ENCODE measurements at places on chromosomes 13 and 19.

DNA sequence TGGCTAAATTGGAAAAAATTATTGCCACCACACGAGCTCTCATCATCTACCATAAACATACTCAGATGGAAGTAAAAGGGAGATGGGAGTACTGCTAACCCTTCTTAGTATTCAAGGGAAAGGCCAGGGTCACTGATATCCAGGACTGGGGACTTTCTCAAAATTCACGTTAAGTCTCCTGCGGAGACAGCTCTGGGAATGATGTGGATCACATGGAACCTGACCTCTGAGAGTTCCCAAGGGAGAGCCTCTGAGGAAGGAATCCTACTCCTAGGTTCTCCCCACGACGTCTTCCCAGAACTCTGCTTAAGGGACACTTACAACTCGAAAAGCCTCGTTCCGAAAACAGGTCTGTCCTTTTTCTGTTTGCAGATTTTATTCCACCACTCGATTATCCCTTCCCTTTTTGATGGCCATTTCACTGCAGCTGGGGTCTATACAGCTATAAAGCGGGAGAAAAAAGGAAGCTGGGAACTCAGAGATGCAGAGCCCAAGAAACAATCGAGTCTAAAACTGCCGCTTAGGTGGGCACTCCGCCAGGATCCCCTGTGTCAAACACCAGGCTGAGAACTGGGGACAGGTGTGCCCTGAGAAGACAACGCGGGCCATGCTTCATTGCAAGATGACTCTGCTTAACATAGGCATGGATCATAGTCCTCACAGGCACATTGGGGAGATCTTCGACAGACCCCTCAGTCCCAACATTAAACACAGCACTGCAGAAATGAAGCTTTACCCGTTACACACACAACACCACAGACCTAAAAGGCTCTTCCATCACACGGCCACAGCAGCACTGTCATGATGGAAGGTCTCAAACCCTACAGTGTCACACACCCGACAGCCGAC, 823 bp upstream of the ZNF567 start:
- no peak for DNase-seq

GRCh38 chr13:33490461-33491327, 205.1 kb upstream of the STARD13 start:
- no peak for DNase-seq

- no peak for DNase-seq
These were observed 72.6 kb downstream of the SIPA1L3 start for GRCh38 chr19:37979547-37980082.

- no peak for DNase-seq
These were observed 233.7 kb upstream of the IPO5 start for GRCh38 chr13:97719736-97720135.
